ENCODE measurements at places on chromosomes 11 and 22. TPM values are rescaled to one million over a fixed set of nuclear protein-coding genes. Genes with fewer than 3 reads are reported as not detected.

Gene MMP10
- total RNA-seq, result 2.1 TPM

Gene SGSM1
- 0.88 TPM for total RNA-seq

Gene OSBPL5
- 34.2 TPM for total RNA-seq

Gene ACR
- 0.16 TPM for total RNA-seq

Gene TEX54
- total RNA-seq, result not detected

Gene FGF3
- total RNA-seq, result not detected

Gene C22orf23
- 0.16 TPM for total RNA-seq

Gene SLC22A12
- total RNA-seq, result not detected

Gene KCNJ1
- total RNA-seq, result 0.06 TPM

Gene LARGE2
- not detected for total RNA-seq

Gene KRTAP5-2
- not detected for total RNA-seq

Gene OR10A3
- total RNA-seq, result not detected
